NAMALWA (cell line): ENCODE measurements at places on chromosomes 16 and 17.
A peak's percentile ranks its signal among the peaks of the same experiment; 100 is the strongest.

GRCh38 chr17:76781056-76781982 is 43.4 kb downstream of the MFSD11 start:
- peak; percentile 26 for DNase-seq

DNA sequence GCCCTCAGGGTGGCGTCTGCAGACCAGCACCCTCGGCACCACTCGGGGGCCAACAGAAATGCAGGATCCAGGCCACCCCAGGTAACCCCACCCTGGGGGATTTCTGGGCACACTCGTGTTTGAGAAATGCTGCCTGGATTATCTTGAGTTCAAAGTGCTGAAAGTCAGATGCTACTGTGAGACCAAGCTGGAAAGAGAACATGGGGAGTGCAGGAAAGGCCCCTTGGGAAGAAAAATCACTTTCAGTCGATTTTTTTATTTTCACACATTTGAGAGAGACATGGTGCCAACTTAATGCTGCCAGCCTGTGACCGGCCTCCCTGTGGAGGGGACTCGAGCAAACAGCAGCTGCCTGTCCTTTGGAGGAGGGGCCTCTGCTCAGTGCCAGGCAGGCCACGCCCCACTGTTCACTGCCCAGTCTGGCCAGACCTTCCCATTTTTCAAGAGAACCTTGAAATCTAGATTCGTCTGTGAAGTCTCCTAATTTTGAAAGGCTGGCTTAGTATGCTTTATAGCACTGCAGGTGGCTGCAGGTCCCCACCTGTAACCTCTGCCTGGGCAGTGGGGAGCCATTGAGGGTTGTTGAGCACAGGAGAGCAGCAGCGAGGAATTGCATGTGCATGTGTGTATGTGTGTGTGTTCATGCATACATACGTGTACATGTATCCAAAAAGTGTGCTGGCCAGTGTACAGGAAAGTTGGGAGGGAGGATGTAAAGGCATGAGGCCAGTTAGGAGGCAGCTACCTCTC is 70.7 kb upstream of the PLCG2 start:
- DNase-seq: no peak

DNA sequence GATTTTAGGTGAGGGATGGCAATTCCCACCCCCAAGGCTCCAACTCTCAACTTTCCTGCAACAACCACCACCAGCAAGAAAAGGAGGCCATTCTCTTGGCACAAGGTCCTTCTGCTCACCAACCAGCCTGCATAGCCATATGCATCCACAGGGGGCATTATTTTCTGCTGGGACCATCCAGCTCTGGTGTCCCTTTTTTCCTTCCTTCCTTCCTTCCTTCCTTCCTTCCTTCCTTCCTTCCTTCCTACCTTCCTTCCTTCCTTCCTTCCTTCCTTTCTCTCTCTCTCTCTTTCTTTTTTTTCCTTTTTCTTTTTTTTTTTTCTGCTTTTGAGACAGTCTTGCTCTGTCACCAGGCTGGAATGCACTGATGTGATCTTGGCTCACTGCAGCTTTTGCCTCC is 21.1 kb upstream of the COX10 start:
- peak; percentile 1 for DNase-seq

DNA sequence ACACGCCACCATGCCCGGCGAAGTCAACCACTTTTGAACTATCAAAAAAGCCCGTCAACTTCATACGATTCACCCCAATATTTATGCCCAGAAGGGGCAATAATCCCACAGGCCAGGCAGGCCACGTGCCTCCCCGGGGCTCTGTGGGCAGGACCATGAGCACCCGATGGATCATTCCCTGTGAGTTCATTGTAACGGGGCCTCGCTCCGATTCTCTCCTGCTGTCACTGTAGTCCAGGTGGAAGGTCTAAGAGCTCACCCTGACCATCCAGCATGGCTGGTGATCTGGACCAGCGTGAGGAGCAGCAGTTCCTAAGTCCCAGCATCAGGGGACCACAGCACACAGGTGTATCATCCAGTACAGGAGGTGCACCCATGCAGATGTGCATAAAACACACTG is 77.5 kb upstream of the DOC2B start:
- no peak for DNase-seq

- no peak for DNase-seq
Measured at GRCh38 chr17:27818401-27819105, 18.2 kb upstream of the NOS2 start.

DNA sequence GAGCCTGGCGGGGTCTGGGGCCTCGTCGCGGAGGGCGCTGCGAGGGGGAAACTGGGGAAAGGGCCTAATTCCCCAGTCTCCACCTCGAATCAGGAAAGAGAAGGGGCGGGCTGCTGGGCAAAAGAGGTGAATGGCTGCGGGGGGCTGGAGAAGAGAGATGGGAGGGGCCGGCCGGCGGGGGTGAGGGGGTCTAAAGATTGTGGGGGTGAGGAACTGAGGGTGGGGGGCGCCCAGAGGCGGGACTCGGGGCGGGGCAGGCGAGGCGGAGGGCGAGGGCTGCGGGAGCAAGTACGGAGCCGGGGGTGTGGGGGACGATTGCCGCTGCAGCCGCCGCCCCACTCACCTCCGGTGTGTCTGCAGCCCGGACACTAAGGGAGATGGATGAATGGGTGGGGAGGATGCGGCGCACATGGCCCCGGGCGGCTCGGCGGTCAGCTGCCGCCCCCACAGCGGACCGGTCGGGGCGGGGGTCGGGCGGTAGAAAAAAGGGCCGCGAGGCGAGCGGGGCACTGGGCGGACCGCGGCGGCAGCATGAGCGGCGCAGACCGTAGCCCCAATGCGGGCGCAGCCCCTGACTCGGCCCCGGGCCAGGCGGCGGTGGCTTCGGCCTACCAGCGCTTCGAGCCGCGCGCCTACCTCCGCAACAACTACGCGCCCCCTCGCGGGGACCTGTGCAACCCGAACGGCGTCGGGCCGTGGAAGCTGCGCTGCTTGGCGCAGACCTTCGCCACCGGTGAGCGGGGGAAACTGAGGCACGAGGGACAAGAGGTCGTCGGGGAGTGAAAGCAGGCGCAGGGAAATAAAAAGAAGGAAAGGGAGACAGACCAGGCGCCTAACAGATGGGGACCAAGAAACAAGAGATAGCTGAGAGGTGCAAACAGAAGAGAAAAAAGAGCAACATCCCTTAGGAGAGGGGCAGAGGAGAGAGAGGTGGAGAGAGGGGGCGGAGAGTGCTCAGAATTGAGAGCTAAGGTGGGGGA is at the start of gene PNMT:
TSS of gene PNMT (plus strand) at position 509 of the 980 bp plus-strand sequence. CDS start at position 532, 23 bp downstream.
- DNase-seq: peak; percentile 79

- no peak for DNase-seq
Measured at GRCh38 chr17:17372856-17373520, 69.8 kb downstream of the NT5M start.

GRCh38 chr17:73357318-73357717 is 45.5 kb upstream of the CDC42EP4 start:
- DNase-seq: no peak
